ENCODE measurements at places on chromosomes 5 and 9.

DNA sequence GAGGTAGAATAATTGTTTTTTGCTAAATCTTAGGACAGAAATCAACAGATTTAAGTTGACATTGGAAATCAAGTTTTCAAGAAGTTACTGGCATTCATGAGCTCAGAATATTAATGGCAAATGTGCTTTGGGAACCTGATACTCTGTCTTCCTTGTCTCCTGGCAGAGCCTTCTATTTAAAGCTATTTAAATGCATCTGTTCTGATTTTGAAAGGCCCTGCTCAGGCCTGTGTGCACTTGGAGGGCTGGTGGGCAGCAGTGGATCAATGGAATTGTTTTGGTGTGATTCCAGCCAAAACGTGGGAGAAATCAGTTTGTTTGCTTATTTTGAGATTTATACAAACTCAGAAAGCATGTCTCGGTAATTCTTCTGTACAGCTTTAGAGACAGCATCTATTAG lies 38.5 kb downstream of the FBXL7 start:
- DNase-seq: no peak

- DNase-seq: no peak
These were observed at the start of gene ADGRD2 for GRCh38 chr9:124450241-124450924. TSS of gene ADGRD2 (plus strand) at chr9:124450451. CDS start at chr9:124451667, 1,216 bp downstream.

GRCh38 chr5:162209005-162209605 lies 141.5 kb downstream of the GABRG2 start:
- peak; percentile 20 for DNase-seq

DNA sequence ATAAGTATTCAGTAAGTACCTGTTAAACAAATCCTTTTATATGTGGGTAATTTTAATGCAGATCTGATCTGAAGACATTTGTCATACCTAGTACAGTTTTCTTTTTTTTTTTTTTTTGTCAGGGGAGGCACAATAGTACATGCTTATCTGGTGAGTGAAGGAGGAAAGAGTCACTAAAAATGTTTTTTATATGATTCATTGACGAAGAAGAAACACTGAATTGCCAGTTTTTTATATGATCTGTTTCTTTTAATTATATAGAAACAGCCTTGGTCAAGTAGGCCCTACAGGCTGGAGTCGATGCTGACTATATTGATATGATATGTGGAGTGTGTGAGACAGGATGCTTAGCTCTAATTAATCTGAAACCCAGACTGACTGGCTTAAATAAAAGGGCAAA lies 315.2 kb downstream of the PSAT1 start:
- no peak for DNase-seq

GRCh38 chr9:74458832-74459231 lies 38.3 kb upstream of the RORB start:
- DNase-seq: no peak

GRCh38 chr9:123718188-123718587 lies 211.7 kb downstream of the DENND1A start:
- no peak for DNase-seq

- DNase-seq: no peak
These were observed 22.1 kb downstream of the ELP1 start for GRCh38 chr9:108911820-108912219.

GRCh38 chr5:34866989-34867471 lies 28.1 kb downstream of the TTC23L start:
- no peak for DNase-seq
